ENCODE measurements at places on chromosomes 16 and 17. TPM values are rescaled to one million over a fixed set of nuclear protein-coding genes. Genes with fewer than 3 reads are reported as not detected.
A peak's percentile ranks its signal among the peaks of the same experiment; 100 is the strongest.

DNA sequence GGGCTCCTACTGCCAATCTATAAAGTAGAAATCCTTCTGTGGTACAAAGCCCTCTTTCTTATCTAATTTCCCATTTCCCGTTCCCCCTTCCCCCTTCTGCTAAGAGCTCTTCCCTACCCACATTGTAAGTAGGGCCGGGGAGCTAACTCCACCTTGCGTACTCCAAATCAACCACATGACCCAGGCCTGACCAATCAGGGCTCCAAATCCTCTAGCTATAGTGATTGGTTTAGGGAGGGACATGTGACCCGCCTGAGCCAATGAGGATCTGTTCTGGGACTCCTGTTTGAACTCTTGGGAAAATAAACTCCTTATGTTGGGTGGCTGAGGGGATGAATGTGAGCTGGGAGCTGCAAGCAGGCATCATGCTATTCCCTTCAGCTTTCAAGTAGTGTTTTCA lies 40.9 kb upstream of the MEOX1 start:
- H3K27ac ChIP-seq: no peak overlapping the region
- H3K4me3 ChIP-seq: no peak overlapping the region
- H3K36me3 ChIP-seq: no peaks in the 10 kb centered on the region
- peaks cover 12% of the 10 kb centered on the region for H3K4me1 ChIP-seq

- H3K27me3 ChIP-seq: no peaks in the 10 kb centered on the region
- H3K27ac ChIP-seq: no peak overlapping the region
- peak; percentile 35 for DNase-seq
- H3K4me3 ChIP-seq: no peak overlapping the region
- H3K36me3 ChIP-seq: no peaks in the 10 kb centered on the region
- H3K4me1 ChIP-seq: no peaks in the 10 kb centered on the region
Observed at GRCh38 chr17:77948690-77949114, 9.8 kb upstream of the TNRC6C start.

DNA sequence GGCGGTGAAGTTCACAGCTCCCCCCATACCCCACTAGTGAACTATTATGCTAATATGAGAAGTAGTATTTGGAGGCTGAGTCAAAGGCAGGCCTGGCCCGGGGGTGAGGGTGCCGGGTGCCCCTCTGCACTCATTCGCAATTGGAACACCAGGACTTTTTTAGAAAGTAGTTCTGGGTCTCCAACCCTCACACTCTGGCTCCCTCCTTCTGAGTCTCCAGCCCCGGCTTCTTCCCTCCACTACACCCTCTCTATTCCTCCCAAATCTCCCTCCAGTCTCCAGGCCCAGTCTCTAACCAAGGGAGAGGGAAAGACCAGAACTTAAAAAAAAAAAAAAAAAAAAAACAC lies 11.3 kb upstream of the HOXB2 start:
- H3K27me3 ChIP-seq: peaks cover 25% of the 10 kb centered on the region
- DNase-seq: no peak
- H3K4me1 ChIP-seq: peaks cover 6% of the 10 kb centered on the region
- no peaks in the 10 kb centered on the region for H3K36me3 ChIP-seq
- no peak overlapping the region for H3K27ac ChIP-seq

DNA sequence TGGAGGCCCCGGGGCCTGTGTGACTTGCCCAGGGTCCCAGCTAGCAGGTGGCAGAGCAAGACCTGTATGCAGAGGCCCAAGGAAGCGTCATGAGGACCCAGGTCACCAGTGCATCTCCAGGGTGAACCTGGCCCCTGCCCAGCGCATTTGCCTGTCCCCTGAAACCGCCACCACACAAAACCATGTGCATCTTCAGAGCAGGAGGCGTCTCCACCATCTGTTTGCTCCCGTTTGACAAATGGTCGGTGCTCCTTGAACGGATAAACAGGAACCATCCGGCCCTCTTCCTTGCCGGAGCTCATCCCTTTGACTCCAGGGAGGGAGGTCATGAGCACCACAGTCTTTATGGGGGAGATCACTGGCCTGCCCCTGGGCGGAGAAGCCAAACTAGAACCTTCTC lies 62.5 kb downstream of the JPH3 start:
- H3K4me1 ChIP-seq: no peaks in the 10 kb centered on the region
- DNase-seq: no peak
- H3K36me3 ChIP-seq: no peaks in the 10 kb centered on the region
- peaks cover 15% of the 10 kb centered on the region for H3K27me3 ChIP-seq
- H3K27ac ChIP-seq: no peak overlapping the region

GRCh38 chr16:84302111-84302954 lies 7.7 kb downstream of the WFDC1 start:
- no peaks in the 10 kb centered on the region for H3K36me3 ChIP-seq
- no peak for DNase-seq
- peak overlapping the region; percentile 19 for H3K4me3 ChIP-seq
- H3K27ac ChIP-seq: peak overlapping the region; percentile 61

GRCh38 chr17:46192439-46193150 lies 634 bp downstream of the KANSL1 start:
- H3K4me1 ChIP-seq: peaks cover 48% of the 10 kb centered on the region
- peak; percentile 76 for DNase-seq

DNA sequence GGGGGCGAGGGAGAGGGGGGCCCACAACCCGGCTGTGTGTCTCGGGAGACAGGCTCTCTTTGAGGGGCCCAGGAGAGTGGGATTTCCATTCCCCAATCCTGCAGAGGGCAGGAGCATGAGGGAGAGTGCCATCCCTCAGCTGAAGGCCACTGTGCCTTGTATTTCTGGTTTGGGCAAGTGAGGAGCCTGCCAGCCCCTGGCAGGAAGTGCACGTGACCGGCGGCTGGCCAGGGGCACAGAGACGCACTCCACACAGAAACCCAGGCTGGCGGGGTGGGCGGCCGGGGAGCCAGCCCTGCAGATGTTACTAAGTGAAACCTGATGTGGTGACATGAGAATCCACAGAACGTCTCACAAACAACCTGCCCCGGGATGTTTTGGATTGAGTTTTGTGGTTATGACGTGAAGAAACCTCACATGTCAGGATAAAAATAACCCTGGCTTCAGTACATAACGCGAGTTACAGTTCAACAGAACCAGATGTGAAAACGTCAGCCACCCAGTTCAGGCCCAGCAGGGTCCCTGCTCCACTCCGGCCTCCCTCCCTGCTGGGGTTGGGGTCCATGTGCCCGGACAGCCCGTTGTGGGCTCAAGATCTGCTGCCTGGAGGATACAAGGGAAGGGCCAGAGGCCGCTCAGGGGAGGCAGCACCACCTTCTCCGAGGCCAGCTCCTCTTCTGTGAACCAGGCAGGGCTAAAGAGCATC lies 51.7 kb upstream of the MTSS2 start:
- H3K36me3 ChIP-seq: no peaks in the 10 kb centered on the region
- H3K27me3 ChIP-seq: no peaks in the 10 kb centered on the region
- H3K4me1 ChIP-seq: peaks cover 39% of the 10 kb centered on the region
- peak overlapping the region; percentile 86 for H3K27ac ChIP-seq
- no peak overlapping the region for H3K4me3 ChIP-seq
- DNase-seq: peak; percentile 77

GRCh38 chr16:11870399-11870798 lies 19.1 kb upstream of the RSL1D1 start:
- H3K4me3 ChIP-seq: no peak overlapping the region
- DNase-seq: no peak
- peaks cover 22% of the 10 kb centered on the region for H3K4me1 ChIP-seq
- no peaks in the 10 kb centered on the region for H3K27me3 ChIP-seq

GRCh38 chr16:67301080-67301782 lies 21.9 kb downstream of the PLEKHG4 start:
- H3K27me3 ChIP-seq: no peaks in the 10 kb centered on the region
- no peaks in the 10 kb centered on the region for H3K4me1 ChIP-seq
- no peak for DNase-seq
- no peak overlapping the region for H3K27ac ChIP-seq
- no peak overlapping the region for H3K4me3 ChIP-seq

GRCh38 chr16:53132406-53132805 lies 77.6 kb downstream of the CHD9 start:
- H3K4me1 ChIP-seq: peaks cover 29% of the 10 kb centered on the region
- DNase-seq: no peak
- peak overlapping the region; percentile 94 for H3K27ac ChIP-seq
- H3K27me3 ChIP-seq: no peaks in the 10 kb centered on the region
- H3K4me3 ChIP-seq: peak overlapping the region; percentile 87

DNA sequence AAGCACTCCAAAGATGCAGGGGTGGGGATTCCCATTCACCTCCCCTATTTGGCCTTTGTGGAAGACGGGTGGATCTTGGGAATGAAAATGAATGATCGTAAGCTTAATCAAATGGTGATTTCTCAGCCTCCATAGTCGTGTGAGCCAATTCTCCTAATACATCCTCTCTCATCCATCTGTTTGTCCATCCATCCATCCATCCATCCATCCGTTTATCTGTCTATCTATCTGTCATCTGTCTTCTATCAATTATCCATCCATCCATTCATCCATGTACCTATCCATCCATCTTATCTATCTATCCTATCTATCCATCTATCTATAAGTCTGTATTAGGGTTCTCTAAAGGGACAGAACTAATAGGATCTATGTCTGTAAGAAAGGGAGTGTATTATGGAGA lies 7.8 kb downstream of the RNF213 start:
- DNase-seq: no peak
- no peak overlapping the region for H3K27ac ChIP-seq
- H3K4me1 ChIP-seq: peaks cover 8% of the 10 kb centered on the region
- no peaks in the 10 kb centered on the region for H3K27me3 ChIP-seq
- no peak overlapping the region for H3K4me3 ChIP-seq

GRCh38 chr17:19338031-19338990 lies 24.2 kb downstream of the B9D1 start:
- no peaks in the 10 kb centered on the region for H3K36me3 ChIP-seq
- no peaks in the 10 kb centered on the region for H3K27me3 ChIP-seq
- no peak overlapping the region for H3K4me3 ChIP-seq
- peak; percentile 72 for DNase-seq
- no peak overlapping the region for H3K27ac ChIP-seq
- H3K4me1 ChIP-seq: peaks cover 10% of the 10 kb centered on the region

- no peaks in the 10 kb centered on the region for H3K36me3 ChIP-seq
- DNase-seq: no peak
- peak overlapping the region; percentile 68 for H3K27ac ChIP-seq
- H3K27me3 ChIP-seq: no peaks in the 10 kb centered on the region
- H3K4me3 ChIP-seq: no peak overlapping the region
Observed at GRCh38 chr17:75864448-75864871, 9.3 kb upstream of the WBP2 start.

DNA sequence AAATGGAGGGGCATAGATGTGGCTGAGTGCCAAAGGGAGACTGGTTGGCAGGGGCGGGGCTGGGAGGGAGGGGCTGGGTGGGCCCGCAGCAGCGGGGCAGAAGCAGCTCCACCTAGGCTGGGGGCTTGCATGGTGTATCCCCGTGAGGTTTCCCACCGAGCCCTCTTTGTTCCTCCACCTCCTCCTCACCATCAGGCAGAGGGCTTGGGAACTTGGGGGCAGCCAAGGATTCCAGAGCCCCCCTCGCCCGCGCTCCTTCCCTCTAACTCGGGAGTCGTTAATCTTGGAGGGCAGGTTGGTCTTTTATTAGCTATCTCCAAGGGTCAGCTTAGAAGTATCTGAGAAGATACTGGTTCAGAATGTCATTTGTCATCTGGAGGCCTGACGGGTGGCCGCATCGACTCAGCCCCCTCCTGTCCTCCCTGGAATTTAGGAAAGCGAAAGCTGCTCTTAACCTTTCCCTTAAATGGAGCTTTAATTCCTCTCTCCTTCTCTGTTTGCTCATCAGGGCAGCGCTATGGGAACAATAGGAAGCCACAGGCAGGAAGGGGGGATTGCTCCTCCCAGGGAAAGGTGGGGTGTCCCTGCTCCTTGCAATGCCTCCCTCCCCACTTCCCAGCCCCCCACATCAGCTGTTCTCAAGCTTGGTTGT lies 274.3 kb upstream of the XYLT1 start:
- no peaks in the 10 kb centered on the region for H3K27me3 ChIP-seq
- H3K4me1 ChIP-seq: no peaks in the 10 kb centered on the region
- no peak overlapping the region for H3K27ac ChIP-seq
- no peak overlapping the region for H3K4me3 ChIP-seq

- peaks cover 16% of the 10 kb centered on the region for H3K4me1 ChIP-seq
- no peaks in the 10 kb centered on the region for H3K36me3 ChIP-seq
- no peaks in the 10 kb centered on the region for H3K27me3 ChIP-seq
Observed at GRCh38 chr17:81100668-81101067, 64.6 kb upstream of the PVALEF start.

DNA sequence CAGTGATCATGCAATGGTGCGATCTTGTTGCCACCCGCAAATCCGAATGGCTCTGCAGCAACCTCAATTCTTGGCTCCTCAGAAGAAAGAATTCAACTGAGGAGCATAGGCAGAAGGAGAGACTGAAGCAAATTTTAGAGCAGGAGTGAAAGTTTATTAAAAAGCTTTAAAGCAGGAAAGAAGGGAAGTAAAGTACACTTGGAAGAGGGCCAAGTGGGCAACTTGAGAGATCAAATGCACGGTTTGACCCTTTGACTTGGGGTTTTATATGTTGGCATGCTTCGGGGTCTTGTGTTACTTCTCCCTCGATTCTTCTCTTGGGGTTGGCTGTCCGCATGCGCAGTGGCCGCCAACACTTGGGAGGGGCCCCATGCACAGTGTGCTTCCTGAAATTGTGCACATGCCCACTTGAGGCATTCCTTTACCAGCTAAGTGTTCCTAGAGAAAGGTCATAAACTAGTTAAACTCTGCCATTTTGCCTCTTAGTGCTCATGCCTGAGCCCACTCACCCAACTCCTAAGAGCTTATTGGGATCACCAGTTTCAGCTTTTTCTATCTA lies 36.7 kb downstream of the ZNRF1 start:
- H3K36me3 ChIP-seq: no peaks in the 10 kb centered on the region
- H3K4me1 ChIP-seq: no peaks in the 10 kb centered on the region
- H3K4me3 ChIP-seq: no peak overlapping the region
- no peak for DNase-seq
- H3K27ac ChIP-seq: no peak overlapping the region
- no peaks in the 10 kb centered on the region for H3K27me3 ChIP-seq

GRCh38 chr17:7580604-7581575 lies 1.5 kb downstream of the CD68 start:
- H3K4me1 ChIP-seq: peaks cover 74% of the 10 kb centered on the region
- DNase-seq: no peak
- H3K4me3 ChIP-seq: no peak overlapping the region
- peaks cover 31% of the 10 kb centered on the region for H3K36me3 ChIP-seq
- peak overlapping the region; percentile 98 for H3K27ac ChIP-seq
- H3K27me3 ChIP-seq: no peaks in the 10 kb centered on the region

NDRG4 gene
- total RNA-seq: 11.0 TPM

CCL14 gene
- 9.4 TPM for total RNA-seq

SLC47A1 gene
- total RNA-seq: 34.2 TPM

ATAD5 gene
- 0.20 TPM for total RNA-seq

PYY gene
- total RNA-seq: not detected

CCL4L2 gene
- not detected for total RNA-seq

SLC13A2 gene
- not detected for total RNA-seq

MYCBPAP gene
- not detected for total RNA-seq

All from gastrocnemius medialis (tissue), 4 donors.